ENCODE measurements at places on chromosomes 7 and 10.

DNA sequence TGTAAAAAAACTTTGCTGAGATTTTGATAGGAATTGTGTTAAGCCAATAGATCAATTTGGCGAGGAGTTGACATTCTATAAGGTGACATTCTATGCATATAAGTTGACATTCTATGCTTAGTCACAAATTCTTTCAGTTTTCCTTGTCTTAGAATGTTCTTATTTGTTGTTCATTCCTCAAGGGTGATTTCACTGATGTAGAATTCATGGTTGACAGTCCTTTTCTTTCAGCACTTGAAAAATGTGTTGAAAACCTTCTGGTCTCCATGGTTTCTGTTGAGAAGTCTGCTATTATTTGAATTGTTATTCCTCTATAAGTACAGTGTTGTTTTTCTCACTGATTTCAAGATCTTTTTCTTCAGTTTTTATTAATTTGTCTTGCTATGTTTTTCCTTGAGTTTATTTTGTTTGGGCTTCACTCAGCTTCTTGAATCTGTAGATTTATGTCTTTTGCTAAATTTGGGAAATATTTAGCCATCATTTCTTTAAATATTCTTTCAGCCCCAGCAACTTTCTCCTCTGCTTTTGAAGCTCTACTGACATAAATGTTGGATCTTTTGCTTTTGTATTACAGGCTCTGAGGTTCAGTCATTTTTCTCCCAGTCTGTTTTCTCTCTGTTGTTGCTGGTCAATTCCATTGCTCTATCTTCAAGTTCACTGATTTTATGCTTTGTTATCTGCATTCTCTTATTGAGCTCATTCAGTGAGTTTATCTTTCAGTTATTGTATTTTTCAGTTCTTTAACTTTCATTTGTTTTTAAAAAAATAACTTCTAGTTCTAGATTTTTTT is 154.9 kb downstream of the SDK1 start:
- no peak for DNase-seq

GRCh38 chr10:99661377-99661763 is 2.1 kb downstream of the ENTPD7 start:
- DNase-seq = peak; percentile 81

GRCh38 chr7:38893061-38893460 is 15.9 kb downstream of the VPS41 start:
- no peak for DNase-seq

DNA sequence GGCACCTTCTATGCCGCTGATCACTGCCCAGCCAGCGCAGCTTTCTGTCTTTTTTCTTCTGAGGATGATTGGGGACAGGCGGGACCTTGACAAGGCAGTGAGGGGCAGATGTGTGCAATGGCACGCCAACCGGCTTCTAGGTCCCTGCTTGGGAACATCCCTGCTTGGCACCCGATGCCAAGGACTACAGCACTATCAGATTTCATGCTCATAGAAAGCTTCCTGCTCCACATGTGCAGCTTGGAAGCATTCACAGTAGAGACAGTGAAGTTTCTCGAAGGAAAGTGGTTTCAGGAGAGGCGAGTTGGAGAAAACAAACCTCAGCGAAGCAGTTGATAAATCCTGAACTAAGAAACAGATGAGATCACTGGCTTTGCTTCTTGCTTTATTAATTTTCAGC is 267.5 kb upstream of the HABP2 start:
- peak; percentile 34 for DNase-seq

GRCh38 chr7:27237735-27238334 is 4.8 kb upstream of the EVX1 start:
- peak; percentile 67 for DNase-seq

GRCh38 chr10:43861966-43862751 is 213.5 kb upstream of the ZNF32 start:
- peak; percentile 86 for DNase-seq

DNA sequence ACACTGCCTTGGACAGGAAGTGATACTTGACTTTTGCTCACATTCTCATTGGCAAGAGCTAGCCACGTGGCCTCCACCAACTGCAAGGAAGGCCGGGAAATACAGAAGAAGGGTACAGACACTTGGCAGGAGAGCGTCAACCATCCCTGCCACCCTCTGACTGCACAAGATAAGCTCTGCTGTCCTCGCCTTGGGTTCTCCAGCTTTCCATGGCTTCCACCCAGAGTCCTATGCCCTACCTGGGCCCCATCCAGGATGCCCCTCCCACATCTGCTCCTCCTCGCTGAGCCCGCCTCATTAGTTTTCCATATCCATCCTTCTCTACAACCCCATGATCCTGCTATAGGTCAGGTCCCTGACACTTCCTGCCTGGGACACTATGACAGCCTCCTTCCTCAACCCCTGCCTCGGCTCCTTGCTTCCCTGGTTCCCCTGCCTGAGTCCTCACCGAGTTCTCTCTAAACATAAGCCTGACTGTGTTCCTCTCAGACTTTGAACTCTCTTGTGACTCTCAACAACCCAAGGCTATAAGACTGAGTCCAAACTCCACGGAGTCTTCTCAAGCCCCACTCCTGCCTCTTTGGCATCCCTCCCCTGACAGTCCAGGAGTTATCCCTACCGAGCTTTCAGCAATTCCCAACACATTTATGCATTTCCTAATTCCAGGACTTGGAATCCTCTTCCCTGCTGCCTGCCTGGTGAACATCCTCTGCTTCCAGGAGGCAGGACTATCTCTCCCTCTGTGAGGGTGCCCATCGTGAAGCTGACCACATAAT is 23.2 kb upstream of the GDF10 start:
- DNase-seq = no peak

GRCh38 chr7:135275971-135276580 is 42.4 kb downstream of the STRA8 start:
- no peak for DNase-seq

GRCh38 chr10:70296406-70296899 is 12.6 kb upstream of the NPFFR1 start:
- peak; percentile 97 for DNase-seq

GRCh38 chr7:155943251-155943899 is 131.1 kb upstream of the SHH start:
- no peak for DNase-seq

GRCh38 chr7:65404020-65404419 is 30.4 kb downstream of the ZNF92 start:
- DNase-seq = no peak

DNA sequence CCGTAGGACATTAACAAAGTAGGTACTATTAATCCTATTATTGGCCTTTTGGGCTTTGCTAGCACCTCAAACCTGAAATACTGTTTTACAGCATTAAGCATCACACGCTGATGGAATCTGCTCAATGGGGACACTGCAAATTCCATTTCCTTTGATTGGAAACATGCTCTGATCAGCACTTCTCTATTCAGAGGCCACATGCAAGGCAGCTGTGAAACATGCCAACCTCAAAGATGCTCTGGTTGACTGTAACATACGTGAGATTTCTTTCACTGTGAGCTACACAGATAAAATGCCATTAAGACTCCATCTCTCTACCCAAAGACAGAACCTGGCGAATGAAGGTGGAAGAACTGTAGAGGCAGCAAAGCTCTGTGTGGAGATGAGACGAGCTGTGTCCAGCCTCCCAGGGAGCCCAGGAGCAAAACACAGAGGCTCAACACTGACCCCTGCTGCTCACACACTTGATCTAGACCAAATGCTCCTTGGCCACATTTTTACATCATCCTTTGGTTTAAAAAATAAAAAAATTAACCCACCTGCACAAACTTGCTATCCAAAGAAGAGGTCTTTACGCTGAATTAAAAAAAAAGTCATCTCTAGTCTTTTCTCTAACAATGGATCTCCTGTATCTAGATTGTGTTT is 8.0 kb downstream of the RSU1 start:
- DNase-seq = peak; percentile 57

GRCh38 chr7:48088559-48089045 is 463 bp upstream of the UPP1 start:
- DNase-seq = peak; percentile 69

DNA sequence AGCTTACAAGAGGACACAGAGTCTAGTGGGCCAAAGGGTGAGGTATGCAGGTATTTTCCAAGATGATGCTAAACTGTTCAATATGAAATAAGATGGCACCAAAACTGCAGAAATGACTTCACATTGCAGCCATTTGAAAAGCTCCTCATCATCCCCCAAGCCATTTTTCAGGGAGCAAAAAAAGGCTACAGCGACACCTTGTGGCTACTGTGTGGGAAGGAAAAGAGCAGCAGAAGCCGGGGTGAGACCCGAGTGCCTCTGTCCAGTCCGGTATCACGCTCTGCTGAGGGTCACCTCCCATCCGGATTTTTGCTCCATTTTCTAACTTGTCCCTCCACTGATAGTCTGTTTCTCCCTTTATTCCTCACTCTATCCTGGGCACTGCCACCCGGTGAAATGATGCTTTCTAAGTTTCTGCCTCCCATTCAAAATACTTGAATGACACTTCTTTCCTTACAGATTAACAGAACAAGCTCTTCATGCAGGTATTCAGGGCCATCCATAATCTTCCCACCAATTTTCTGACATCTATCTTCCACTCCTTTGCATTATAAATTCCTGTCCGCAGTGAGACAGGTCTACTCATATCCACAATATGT is 220.2 kb downstream of the DGKI start:
- peak; percentile 68 for DNase-seq

DNA sequence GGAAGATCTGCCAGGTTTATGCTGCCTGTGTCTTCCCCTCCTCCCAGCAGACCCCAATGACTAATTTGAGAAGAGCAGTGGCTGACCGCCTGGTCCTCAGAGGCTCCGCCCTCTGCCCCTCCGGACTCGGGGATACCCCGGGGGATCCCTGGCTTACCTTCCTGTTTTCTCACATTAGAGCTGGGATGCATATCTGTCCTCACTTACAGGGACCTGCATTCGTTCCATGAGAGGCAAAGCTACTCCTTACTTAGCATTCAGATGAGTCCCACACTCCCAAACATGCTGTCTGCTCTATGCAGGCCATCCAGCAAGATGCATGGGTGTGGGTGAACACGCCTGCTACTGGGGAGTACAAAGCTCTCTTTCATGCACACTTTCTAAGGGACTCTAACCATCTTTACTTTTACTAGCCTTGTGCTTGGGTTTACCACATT is 24.0 kb downstream of the VOPP1 start:
- no peak for DNase-seq

GRCh38 chr10:122140461-122140902 is 130.6 kb upstream of the BTBD16 start:
- peak; percentile 35 for DNase-seq

DNA sequence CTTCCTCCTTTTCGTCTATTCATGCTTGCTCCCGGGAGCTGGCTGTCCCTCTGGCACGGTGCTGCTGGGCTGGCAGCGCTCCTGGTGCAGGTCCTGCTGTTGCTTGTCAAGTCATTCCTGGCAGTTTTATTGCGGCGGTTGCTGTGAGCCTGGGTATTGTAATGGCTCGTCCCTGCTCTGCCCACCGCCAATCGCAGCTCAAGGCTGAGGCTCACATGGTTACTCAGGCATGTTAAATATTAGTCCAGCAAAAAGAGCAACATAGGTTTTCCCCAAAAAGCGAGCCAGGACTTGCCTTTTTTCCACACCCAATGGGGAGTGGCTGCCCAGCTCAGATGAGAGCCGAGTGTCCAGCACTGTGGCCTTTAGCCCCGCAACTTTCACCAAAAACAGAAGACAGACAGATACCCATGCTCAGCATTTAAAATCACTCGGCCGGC is 492.9 kb upstream of the FOXK1 start:
- DNase-seq = no peak

DNA sequence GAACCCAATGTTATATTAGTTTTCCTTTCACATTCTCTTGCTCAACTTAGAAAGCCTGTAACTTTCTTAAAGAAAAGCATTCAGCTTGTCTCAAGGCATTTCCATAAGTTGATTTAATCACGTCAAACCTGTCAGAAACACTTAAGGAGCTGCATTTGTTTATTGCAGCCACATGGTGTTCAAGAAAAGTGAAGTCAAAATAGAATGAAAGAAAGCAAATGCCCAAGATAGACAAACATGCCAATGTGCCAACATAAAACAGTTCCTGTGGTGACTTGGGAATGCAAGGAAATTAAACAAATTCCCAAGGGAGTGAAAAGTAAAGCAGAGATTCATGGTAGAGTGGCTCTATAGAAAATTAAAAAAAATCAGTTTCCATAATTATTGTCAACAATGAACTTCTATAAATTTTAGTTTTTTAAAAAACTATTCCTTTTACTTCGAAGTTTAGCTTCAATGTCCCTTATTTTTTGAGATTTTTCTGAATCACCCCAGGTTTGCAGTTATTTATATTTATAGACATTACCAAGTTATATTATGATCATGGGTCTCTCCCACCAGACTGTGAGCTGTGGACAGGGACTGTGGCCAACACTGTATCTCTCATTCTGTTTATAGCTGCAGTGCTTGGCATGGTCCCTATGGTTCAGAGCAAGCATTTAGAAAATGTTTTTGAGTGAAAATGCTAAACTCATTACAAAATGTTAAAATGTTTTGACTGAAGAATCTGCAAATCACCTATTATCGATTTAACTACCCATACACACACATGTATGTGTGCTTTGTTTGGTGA is 887.4 kb downstream of the REEP3 start:
- DNase-seq = no peak

DNA sequence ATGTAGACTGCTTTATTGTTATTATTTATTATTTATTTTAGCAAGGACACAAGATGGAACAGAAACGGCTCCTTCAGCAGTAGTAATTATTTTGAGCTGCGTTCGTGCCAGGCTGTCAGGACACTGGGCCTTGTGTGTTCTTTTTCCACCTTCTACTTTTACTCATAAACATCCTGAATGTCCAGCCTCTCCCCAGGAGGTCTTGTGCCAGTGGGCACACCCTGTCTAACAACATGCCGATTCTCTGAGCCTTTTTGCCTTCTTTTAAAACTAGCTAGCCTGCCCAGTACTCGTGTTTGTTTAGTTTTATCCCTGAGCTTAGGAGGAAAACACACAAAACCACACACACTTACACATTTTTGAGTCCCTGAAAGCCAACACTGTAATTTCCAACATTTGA is 1.2 kb downstream of the SCIN start:
- DNase-seq = no peak
